ENCODE measurements at places on chromosomes 16 and 17.
A peak's percentile ranks its signal among the peaks of the same experiment; 100 is the strongest.

GRCh38 chr16:8919089-8919933, 37.2 kb downstream of the LITAFD start:
- no peak for DNase-seq

DNA sequence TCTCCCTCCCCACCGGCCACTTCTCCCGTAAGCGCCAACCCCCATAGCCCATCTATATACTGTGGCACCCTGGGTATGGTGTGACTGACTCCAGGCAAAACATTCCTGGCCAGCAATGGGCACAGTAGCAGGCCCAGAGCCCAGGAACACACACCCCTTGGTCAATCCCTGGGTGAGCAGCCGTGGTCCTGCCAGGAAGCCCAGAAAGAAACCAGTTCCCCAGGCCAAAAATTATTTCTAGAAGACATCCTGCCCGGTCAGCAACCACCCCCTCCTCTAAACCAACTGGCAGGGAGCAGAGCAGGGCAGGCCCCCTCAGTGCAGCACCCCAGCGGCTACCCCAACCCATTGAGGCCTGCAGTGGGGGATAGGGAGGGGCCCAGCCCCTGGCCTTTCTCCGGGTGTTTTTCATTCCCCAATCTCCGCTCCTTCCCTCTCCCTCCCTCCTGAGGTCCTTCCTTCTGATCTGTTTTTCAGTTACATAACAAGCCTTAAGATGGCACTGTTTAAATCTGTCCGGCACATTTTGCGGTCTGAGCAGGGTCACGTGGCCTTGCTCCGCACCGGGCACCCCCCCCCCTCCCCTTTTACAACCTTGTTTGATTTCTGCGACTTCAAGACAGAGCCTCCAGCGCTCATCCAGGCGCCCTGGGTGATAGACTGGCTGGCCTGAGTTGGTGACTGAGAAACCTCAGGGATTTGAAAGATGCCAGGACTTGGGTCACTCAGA, 2.0 kb downstream of the NPTX1 start:
- peak; percentile 46 for DNase-seq

- DNase-seq: peak; percentile 93
These were observed 25.6 kb upstream of the MRPS23 start for GRCh38 chr17:57875290-57876022.

DNA sequence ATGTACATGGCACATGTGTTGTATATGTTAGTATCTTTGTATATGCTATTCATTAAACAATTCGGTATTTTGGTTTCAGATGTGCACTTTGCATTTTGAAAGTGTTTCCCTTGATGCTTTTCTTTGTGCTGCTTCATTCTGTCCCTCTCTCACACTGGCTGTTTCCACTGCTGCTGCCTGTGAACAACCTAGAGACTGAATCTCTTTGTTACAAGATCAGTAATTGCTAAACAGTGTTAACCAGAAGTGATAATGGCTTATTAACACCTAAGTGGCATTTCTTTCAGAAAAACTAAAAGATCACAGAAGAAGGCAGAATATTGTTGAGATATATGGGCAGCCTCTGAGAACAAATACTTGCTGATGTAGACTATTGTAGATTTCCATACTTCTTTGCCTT, 84.7 kb downstream of the KIF2B start:
- DNase-seq: no peak

DNA sequence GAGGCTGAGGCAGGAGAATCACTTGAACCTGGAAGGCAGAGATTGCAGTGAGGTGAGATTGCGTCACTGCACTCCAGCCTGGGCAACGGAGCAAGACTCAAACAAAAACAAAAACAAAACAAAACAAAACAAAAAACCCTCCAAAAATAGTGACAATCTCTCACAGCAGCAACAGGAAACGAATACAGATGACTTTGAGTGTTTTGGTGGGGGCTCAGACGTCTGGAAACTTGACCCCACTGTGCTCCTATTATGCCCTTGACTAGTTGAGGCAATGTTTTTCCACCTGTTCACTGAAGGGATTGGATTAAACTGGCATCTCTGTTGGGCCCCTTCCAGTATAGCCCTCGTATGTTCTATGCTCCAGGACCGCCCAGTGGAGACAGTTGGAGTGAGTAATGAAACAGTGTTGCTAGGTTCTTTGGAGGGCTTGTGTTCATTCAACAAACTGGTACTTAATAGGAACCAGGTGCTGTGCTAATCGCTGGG, 167.0 kb downstream of the UTP18 start:
- no peak for DNase-seq

GRCh38 chr17:66337866-66338485, 35.6 kb downstream of the PRKCA start:
- no peak for DNase-seq

GRCh38 chr16:30953511-30954124, 3.9 kb upstream of the SETD1A start:
- peak; percentile 35 for DNase-seq

All from T1000 (cell line).